ENCODE measurements at places on chromosomes 5 and 9.
A peak's percentile ranks its signal among the peaks of the same experiment; 100 is the strongest.

DNA sequence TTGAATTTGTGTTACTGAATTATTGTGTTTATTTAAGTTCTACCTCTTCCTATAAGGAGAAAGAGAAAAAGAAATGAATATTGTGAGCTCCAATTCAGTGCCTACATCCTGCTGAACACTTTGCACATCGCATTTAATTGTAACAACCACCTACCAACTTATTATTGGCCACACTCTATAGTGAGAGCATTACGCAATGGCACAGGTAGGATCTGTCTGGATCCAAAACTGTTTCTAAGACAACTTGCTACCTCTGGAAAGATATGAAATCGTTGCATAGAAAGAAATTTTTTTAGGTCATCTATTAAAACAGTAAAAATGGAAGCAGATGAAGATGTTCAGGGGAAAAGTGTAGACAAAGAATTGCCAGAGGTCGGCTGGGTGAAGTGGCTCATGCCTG is 227.2 kb upstream of the SNX2 start:
- DNase-seq: no peak

DNA sequence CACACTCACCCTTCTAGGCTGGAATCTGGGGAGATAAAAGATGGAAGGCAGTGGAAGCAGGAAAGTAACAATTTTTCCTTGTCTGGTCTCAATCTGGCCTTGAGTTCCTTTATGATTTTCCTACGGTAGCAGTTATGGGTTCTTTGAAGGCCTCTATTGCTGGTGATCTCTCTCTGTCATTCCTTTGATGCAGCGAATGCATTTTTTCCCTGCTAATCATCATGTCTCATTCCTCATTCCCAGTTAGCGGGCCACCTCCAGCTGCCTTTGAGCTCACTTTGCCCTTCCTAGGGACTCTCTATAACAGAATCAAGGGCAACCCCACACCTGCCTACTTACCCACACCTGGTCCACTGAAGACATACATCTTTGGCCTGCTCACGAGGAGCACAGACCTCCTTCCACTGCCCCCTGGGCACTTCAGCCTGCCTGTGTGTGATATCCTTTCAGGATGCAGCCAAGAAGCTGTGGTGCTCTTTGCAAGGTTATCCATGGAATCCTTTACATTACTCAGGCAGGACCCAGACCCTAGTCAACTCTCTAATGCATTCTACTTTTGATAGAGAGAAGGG is 191.7 kb downstream of the DRD1 start:
- DNase-seq: no peak

DNA sequence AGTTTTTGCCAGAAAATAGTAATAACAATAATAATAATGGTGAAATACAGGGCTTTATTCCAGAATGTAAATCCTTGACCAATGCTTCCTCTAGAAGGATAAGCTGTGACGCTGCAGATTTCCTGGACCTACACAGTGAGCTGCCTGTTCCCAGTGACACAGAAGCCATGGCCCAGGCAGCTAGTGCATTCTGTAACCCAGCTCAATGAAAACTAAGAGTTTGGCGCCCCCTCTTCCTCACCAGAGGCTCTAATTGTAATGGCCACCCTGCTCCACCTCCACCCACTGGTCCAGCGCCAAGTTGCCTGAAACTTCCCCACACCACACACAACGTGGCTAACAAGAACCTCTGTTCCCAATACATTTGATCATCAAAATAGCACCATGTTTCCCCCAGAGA is 248.1 kb downstream of the CETN3 start:
- DNase-seq: peak; percentile 10

DNA sequence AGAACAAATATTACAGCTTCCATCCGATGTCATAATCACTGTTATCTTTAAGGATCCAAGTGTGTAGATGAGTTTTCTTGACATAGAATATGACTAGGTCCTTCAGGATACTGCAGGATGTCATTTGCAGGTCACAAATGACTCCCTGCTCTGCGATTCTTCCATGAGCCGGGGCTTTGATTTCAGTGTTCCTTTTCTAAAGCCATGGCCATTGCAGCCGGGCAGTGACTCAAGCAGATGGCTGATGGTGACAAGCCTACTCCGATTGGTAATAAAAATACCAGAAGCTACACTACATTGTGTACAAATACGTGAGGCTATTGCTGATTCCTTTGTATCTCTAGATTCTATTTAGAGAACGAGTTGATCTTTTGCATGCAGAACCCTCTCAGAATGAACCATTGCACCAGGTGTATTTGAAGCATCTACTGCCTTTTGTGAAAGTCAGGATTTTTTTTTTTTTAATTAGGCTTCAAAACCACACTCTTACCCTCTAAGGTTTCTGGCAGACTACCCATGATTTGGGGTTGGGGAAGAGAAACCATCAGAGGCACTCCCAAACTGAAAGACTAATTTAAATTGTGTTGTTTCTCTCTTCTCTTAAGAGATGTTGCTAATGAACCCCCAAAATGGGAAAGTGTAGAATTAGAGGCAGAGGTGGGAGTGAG is 271.0 kb upstream of the ADRA1B start:
- no peak for DNase-seq

GRCh38 chr5:6875376-6875775 is 162.1 kb downstream of the TENT4A start:
- no peak for DNase-seq
